ENCODE measurements at places on chromosomes 5 and 9. TPM values are rescaled to one million over a fixed set of nuclear protein-coding genes. Genes with fewer than 3 reads are reported as not detected.

DNA sequence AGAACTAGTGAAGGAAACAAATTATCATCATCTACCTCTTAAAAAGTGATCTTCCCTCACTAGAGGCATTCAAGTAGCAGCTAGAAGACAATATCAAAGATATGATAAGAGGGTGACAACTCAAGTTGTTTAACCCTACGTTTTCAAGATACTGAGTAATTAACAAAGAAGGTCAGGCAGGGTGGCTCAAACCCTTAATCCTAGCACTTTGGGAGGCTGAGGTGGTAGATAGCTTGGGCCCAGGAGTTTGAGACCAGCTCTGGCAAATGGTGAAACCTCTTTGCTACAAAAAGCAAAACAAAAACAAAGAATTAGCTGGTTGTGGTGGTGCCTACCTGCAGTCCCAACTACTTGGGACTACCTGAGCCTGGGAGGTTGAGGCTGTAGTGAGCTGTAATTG, 408.2 kb upstream of the TUSC1 start:
- DNase-seq: no peak

- DNase-seq: no peak
These were observed 395.2 kb upstream of the KIF2A start for GRCh38 chr5:61910771-61911170.

GRCh38 chr5:102660111-102660510, 95.0 kb upstream of the PAM start:
- DNase-seq: no peak

- no peak for DNase-seq
These were observed 128.0 kb upstream of the EPB41L4A start for GRCh38 chr5:112546946-112547592.

DNA sequence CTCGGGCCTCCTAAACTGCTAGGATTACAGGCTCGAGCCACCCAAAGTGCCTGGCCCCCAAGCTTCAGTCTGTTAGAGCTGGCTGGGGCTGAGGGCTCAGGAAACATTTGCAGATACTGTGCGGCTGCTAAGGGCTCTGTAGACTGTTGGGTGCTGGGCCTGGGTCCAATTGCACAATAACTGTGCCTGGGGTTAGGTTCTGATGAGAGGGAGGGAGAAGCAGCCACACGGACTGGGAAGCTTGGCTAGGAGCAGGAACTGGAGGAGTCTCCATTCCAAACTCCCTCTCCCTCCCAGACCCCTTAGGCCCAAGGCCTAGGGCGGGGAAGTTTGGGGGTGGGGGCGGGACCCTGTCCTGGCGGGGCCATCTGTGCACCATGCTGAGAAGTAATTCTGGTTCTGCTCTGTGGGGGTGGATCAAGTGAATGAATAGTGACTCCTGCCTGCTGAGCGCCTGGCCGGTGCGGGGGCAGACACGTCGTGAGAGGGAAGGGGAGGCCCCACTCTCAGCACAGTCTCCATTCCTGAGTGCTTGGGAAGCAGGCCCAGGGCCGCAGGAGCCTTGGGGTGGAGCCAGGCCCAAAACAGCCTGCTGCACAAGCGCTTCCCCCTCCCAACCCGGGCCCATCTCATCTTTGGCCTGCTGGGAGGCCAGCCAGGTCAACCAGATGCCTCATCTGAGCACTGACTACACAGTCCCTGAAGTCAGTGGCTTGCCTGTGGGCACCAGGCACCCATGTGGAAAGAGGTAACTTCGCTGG, 1.5 kb downstream of the ASS1 start:
- no peak for DNase-seq

DNA sequence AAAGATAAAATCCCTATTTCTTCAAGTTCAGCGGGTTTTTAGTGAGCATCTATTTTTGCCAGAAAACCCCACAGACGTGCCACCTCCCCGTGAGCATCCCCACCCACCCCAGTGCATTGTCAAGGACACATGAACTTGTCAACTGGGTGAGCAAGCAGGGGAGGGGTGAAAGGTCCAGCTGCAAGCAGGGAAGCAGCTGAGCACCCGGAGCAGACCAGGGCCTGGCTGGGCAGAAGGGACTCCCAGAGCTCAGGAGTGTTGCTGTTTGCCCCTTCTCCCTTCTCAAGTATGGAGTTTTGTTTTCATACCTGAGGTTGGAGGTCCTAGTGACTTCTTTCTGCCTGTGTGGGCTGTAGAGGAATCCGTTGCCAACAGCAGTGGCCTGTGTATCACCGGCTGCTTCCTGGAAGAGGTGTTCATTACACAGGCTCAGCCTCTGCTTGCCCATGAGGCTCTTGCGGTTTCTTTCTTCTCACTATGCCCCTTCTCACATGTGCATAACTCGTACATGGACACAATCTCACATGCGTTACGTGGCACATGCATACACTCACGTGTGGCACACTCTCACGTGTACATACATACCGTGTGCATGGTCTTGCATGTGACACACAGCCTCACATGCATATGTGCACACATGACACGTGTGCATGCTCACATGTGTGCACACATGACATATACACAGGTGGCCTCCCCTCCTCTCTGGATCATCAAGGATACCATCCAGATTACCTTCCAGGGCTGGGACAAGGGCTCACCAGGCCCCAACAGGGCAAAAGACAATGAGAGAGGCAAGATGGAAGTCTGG, 126.7 kb downstream of the MVB12B start:
- no peak for DNase-seq

GRCh38 chr5:55702598-55703345, 9.4 kb downstream of the SLC38A9 start:
- no peak for DNase-seq

- DNase-seq: no peak
These were observed 62.5 kb downstream of the NFIB start for GRCh38 chr9:14251154-14252071.

- no peak for DNase-seq
These were observed 486.1 kb downstream of the KDM4C start for GRCh38 chr9:7243838-7244237.

GRCh38 chr5:133746834-133747233, 134.5 kb upstream of the FSTL4 start:
- DNase-seq: no peak

GRCh38 chr9:127572961-127573721, 38.9 kb upstream of the STXBP1 start:
- DNase-seq: no peak

DNA sequence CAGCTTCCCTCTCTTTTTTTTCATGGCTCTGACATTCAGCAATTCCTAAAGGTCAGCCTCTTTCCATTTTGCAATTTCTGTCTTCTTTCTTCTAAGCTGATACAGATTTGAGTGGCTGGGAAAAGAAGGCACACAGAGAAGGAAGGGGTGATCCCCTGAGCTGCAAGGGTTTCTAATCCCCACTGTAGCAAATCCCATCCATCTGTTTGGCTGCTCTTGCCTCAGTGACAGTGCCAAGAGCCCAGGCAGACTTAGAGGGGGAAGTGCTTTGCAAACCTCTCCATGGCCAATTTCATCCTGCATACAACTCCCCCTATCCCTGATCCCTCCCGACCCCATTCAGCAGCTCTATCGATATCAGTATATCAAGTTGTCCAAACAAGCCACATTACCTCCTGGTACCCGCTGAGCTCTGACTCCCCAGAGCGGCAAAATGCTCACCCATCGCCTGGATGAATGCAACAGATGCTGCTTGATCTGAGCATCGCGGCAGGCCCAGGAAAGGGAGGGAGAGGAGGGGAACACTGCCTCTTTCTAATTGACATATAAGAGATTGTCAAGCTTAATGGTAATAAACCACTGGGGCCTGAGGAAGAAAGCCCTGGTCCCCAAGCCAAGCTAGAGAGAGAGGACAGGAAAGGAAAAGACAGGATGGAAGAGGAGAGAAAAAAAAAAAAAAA, 268.9 kb downstream of the ASTN2 start:
- no peak for DNase-seq

- no peak for DNase-seq
These were observed 29.5 kb downstream of the RAI14 start for GRCh38 chr5:34685485-34686165.

- no peak for DNase-seq
These were observed 8.5 kb downstream of the LCP2 start for GRCh38 chr5:170289121-170289520.

- no peak for DNase-seq
These were observed 32.8 kb upstream of the BASP1 start for GRCh38 chr5:17184588-17184987.

DNA sequence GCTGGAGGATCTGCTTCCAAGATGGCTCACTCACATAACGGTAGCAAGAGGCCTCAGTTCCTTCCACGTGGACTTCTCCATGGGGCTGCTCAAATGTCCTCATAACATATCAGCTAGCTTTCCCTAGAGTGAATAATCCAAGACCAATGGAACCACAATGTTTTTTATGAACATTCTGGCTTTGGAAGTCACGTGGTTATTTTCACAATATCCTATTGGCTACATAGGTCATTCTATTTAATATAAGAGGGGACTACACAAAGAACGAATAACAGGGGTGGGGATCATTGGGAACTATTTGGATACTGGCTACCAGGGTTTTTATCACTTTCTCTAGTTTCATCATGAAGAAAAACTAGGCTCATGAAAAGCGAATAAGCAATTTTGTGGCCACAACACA, 81.4 kb downstream of the ZNF622 start:
- no peak for DNase-seq

GRCh38 chr9:69190086-69190862, 16.2 kb downstream of the TJP2 start:
- no peak for DNase-seq

DNA sequence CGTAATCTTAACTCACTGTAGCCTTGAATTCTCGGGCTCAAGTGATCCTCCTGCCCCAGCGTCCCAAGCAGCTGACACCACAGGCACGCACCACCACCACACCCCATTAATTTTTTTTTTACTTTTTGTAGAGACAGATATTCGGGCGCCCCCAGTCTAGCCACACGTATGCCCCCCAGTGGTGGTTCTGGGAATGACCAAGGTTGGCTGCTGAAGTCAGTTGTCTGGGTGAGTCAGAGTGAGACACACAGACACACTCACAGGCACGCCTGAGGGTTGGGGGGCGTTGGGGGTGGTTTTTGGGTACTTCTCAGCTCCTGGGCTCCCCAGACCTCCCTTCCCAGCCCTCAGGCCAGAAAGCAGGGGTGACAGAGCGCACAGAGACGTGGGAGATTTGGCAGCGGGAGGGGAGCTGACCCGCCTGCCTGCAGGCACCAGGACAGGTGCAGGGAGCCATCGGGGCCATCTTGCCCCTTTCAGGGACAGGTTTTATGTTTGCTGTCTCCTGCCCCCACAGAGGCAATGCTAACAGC, 4.2 kb upstream of the ENTPD8 start:
- DNase-seq: peak; percentile 81

DNA sequence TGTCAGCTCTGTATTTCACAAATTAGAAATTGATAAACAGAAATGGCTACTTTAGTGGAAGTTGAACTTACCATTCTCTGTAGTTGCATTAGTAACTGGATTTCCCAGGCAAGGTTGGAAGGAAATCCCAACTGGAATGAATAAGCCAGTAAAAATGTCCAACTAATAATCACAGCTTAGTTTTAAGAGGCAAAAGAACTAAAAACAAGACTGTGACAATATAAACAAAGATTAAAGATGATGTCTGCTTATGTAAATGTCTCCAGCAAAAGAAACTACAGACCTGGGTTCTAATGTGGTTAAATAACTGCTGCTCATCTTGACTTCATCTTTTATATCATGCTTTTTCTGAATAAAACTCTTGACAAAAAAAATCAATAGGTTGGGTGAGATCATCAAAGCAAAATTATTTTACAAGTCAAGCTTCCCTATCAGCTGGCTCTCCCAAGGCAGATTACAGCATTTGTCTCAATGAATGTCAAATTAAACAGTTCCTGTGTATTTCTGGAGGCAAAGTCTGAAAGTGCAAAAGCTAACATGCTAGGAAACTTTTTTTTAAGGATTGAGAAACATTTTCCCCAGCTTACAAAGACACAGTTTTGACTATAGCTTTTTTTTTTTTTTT, 62.3 kb upstream of the HMHB1 start:
- no peak for DNase-seq

The SLC1A3 gene
- total RNA-seq: 0.37 TPM

The TMEM171 gene
- not detected for total RNA-seq

The PCDHB15 gene
- total RNA-seq: not detected

The CCDC112 gene
- 1.6 TPM for total RNA-seq

The RNF224 gene
- total RNA-seq: not detected

The C9 gene
- total RNA-seq: not detected

The BAAT gene
- total RNA-seq: not detected

The MELK gene
- 51.6 TPM for total RNA-seq

The PLAC8L1 gene
- total RNA-seq: 0.96 TPM

The SMU1 gene
- total RNA-seq: 27.5 TPM

The TLX3 gene
- not detected for total RNA-seq

The AGXT2 gene
- total RNA-seq: not detected

The ITGA2 gene
- 2.8 TPM for total RNA-seq

The NUDCD2 gene
- total RNA-seq: 36.2 TPM

The TMOD1 gene
- total RNA-seq: 1.5 TPM

The CORO2A gene
- total RNA-seq: 5.1 TPM

The TRPM6 gene
- total RNA-seq: not detected

The HCN1 gene
- not detected for total RNA-seq

Data from CD8-positive, alpha-beta memory T cell (primary cell).